ENCODE measurements at places on chromosomes 2 and 18. TPM values are rescaled to one million over a fixed set of nuclear protein-coding genes. Genes with fewer than 3 reads are reported as not detected.
A peak's percentile ranks its signal among the peaks of the same experiment; 100 is the strongest.

GRCh38 chr2:19246496-19246895 is 111.9 kb downstream of the OSR1 start:
- H3K4me1 ChIP-seq: no peaks in the 10 kb centered on the region
- no peak for DNase-seq
- no peaks in the 10 kb centered on the region for H3K27me3 ChIP-seq
- no peaks in the 10 kb centered on the region for H3K36me3 ChIP-seq

Gene POTEJ
- total RNA-seq: not detected

Gene FOXD4L1
- total RNA-seq: 0.16 TPM

DNA sequence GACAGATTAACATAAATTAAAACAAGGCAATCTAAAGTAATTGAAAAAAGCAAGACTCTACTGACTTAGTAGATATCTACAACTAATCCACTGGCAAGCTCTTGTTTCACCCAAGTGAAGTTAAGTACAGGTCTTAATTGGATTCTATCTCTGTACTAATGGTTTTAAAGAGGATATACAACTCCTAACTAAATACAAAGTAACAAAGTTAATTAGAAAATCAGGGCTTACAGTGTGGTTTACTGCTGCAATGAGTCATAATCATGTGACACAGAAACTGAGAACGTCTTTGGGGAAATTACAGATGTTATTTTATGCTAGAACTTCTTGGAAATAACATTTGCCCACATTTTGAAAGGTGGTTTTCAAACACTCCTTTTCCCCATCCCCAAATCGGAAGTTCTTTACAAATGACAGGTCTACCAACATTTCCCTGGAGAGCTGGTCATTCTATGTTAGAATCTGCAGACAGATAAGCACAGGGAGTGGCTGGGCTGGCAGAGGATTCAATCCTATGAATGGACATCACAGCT is 245.3 kb downstream of the STK39 start:
- H3K27me3 ChIP-seq: no peaks in the 10 kb centered on the region
- no peak for DNase-seq
- no peaks in the 10 kb centered on the region for H3K36me3 ChIP-seq
- no peaks in the 10 kb centered on the region for H3K4me1 ChIP-seq
- H3K27ac ChIP-seq: no peak overlapping the region
- H3K4me3 ChIP-seq: no peak overlapping the region

Gene SLC9A4
- total RNA-seq: not detected

Gene GPATCH11
- total RNA-seq: 38.7 TPM

GRCh38 chr2:65319674-65320041 is 92.0 kb downstream of the ACTR2 start:
- H3K4me1 ChIP-seq: no peaks in the 10 kb centered on the region
- H3K4me3 ChIP-seq: no peak overlapping the region
- peak overlapping the region; percentile 61 for H3K27ac ChIP-seq
- DNase-seq: no peak
- H3K27me3 ChIP-seq: no peaks in the 10 kb centered on the region
- H3K36me3 ChIP-seq: no peaks in the 10 kb centered on the region

Gene PROKR1
- total RNA-seq: 0.80 TPM

Gene COA5
- total RNA-seq: 45.6 TPM

GRCh38 chr2:103232865-103233264 is 471.0 kb downstream of the TMEM182 start:
- H3K4me3 ChIP-seq: no peak overlapping the region
- no peaks in the 10 kb centered on the region for H3K4me1 ChIP-seq
- H3K27me3 ChIP-seq: no peaks in the 10 kb centered on the region
- no peak for DNase-seq
- no peaks in the 10 kb centered on the region for H3K36me3 ChIP-seq

DNA sequence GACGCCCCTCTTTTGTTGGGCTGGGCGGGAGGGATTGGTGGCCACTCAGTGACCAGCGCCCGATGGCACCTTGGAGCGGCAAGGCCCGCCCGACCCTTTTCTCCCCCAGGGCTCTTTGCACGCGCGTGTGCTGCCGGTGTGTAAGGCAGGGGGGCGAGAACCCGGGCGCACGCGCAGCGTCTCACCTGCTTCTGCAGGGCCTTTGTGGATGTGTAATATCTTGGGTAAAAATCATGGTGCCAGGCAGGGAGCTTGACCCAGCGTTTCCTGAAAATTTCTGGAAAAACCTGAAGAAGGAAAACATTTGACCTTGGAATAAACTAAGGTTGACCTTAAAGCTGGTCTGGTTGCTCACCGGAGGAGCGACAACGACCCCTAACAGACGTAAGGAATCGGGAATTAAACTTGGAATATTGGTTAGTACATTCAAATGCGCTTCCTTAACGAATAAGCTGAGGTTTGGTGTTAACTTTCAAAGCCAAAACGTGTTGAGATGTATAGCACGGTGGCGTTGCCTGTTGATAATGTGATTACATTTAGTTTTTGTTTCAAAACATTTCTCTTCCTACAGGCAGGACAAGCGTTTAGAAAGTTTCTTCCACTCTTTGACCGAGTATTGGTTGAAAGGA is 438 bp downstream of the HSPE1 start:
- no peaks in the 10 kb centered on the region for H3K36me3 ChIP-seq
- no peak for DNase-seq
- H3K27ac ChIP-seq: peak overlapping the region; percentile 98
- no peaks in the 10 kb centered on the region for H3K27me3 ChIP-seq
- H3K4me3 ChIP-seq: peak overlapping the region; percentile 77

DNA sequence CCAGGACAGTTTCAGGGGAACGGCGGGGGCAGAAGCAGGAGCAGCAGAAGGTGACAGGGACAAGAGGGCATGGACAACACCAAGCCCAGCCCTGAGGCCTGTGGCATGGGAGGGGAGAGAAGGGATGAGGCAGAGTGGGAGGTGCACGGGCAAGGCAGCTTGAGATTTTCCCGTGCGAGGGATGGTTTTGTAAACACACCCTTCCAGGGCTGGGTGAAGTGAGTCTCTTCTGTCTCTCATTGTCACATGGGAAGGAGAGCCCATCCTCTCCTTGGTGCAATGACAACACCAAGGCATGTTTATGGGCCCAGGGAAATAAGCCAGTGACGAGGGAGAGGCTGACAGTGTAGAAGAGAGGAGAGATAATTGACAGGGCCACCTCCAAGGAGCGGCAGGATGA is 69.6 kb upstream of the RIOK3 start:
- no peak overlapping the region for H3K4me3 ChIP-seq
- no peaks in the 10 kb centered on the region for H3K4me1 ChIP-seq
- DNase-seq: no peak
- no peaks in the 10 kb centered on the region for H3K36me3 ChIP-seq
- H3K27ac ChIP-seq: no peak overlapping the region

Gene SP140
- 2.6 TPM for total RNA-seq

GRCh38 chr2:235050980-235051351 is 99.1 kb downstream of the SH3BP4 start:
- no peaks in the 10 kb centered on the region for H3K27me3 ChIP-seq
- H3K4me1 ChIP-seq: peaks cover 5% of the 10 kb centered on the region
- DNase-seq: peak; percentile 95
- H3K36me3 ChIP-seq: no peaks in the 10 kb centered on the region

Gene SLC1A4
- 9.1 TPM for total RNA-seq

Gene IL36A
- total RNA-seq: not detected

Gene WNT6
- 0.48 TPM for total RNA-seq

Gene FEZ2
- 63.8 TPM for total RNA-seq

DNA sequence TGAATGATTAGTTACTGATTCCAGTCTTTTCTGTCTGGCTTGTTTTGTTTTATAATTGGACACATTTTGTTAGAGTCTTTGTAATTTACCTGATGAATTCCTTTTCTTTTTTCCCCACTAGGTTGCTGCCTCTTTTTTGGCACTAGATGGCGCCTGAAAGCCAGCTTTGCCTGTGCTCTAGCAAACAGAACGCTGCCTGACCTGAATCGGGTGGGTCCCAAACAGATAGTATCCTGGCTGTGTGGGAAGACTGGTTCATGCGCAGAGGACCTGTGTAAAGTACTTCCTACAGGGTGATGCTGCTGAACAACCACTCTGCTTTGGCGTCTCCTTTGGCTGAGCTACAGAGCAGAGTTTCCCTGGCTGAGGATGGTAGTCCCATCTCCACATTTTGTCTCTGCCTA is 288.2 kb downstream of the IKZF2 start:
- no peak overlapping the region for H3K27ac ChIP-seq
- H3K27me3 ChIP-seq: no peaks in the 10 kb centered on the region

- no peak overlapping the region for H3K4me3 ChIP-seq
- DNase-seq: no peak
- H3K4me1 ChIP-seq: no peaks in the 10 kb centered on the region
- no peak overlapping the region for H3K27ac ChIP-seq
Observed at GRCh38 chr2:136408795-136409194, 290.8 kb upstream of the CXCR4 start.

Gene PXDN
- total RNA-seq: 108 TPM

GRCh38 chr2:191180713-191181112 is 29.9 kb upstream of the STAT4 start:
- DNase-seq: no peak
- H3K4me3 ChIP-seq: no peak overlapping the region
- no peaks in the 10 kb centered on the region for H3K27me3 ChIP-seq

Gene PRKRA
- 69.1 TPM for total RNA-seq

- H3K4me1 ChIP-seq: no peaks in the 10 kb centered on the region
- no peak overlapping the region for H3K4me3 ChIP-seq
- no peak for DNase-seq
Observed at GRCh38 chr2:231170055-231170454, 28.4 kb upstream of the ARMC9 start.

DNA sequence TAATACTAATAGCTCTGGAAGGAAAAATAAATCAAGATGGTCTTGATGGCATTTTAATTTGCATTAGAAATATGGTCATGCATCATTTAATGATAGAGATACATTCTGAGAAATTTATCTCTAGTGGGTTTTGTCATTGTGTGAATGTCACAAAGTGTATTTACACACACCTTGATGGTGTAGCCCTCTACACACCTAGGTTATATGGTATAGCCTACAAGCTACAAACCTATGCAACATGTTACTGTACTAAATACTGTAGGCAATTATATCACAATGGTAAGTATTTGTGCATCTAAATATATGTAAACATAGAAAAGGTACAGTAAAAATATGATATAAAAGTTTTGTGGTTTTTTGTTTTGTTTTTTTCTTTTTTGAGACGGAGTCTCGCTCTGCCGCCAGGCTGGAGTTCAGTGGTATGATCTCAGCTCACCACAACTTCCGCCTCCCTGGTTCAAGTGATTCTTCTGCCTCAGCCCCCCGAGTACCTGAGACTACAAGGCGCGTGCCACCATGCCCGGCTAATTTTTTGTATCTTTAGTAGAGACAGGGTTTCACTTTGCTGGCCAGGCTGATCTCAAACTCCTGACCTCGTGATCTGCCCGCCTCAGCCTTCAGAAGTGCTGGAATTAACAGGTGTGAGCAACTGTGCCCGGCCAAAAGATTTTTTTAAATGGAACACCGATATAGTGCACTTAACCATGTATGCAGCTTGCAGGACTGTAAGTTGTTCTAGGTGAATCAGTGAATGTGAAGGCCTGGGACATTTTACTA is 83.7 kb upstream of the UBXN4 start:
- DNase-seq: no peak
- H3K27ac ChIP-seq: no peak overlapping the region
- H3K4me3 ChIP-seq: no peak overlapping the region
- H3K4me1 ChIP-seq: no peaks in the 10 kb centered on the region
- no peaks in the 10 kb centered on the region for H3K36me3 ChIP-seq

All from breast epithelium (tissue), 4 donors.